ENCODE measurements at places on chromosomes 16 and 17. TPM values are rescaled to one million over a fixed set of nuclear protein-coding genes. Genes with fewer than 3 reads are reported as not detected.
A peak's percentile ranks its signal among the peaks of the same experiment; 100 is the strongest.

Gene SYT17
- 9.2 TPM for total RNA-seq

Gene EPX
- not detected for total RNA-seq

Gene ADAMTS18
- total RNA-seq: 0.52 TPM

DNA sequence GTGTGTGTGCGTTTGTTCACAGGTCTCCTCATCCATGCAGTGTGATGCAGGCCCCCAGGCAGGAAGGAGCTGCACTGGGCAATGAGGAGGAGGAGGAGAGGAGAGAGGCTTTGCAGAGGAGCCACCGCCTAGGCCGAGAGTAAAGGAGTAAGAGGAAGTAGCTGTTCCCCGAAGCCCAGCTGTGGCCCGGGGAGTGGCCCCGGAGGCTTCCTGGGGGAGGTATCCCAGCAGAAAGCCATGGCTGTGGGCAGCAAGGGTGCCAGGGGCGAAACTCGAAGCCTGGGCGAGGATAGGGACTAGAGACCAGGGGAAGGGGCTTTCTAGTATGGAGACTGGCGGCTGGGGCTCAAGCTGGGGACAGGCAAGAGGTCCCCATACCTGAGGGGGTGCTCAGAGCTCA is 12.2 kb downstream of the C16orf95 start:
- no peak overlapping the region for H3K4me3 ChIP-seq
- no peak for DNase-seq
- H3K36me3 ChIP-seq: no peaks in the 10 kb centered on the region
- no peaks in the 10 kb centered on the region for H3K27me3 ChIP-seq
- H3K4me1 ChIP-seq: no peaks in the 10 kb centered on the region

- H3K27ac ChIP-seq: no peak overlapping the region
- no peaks in the 10 kb centered on the region for H3K36me3 ChIP-seq
- H3K4me3 ChIP-seq: no peak overlapping the region
Measured at GRCh38 chr17:73706858-73707257, 62.6 kb upstream of the SDK2 start.

DNA sequence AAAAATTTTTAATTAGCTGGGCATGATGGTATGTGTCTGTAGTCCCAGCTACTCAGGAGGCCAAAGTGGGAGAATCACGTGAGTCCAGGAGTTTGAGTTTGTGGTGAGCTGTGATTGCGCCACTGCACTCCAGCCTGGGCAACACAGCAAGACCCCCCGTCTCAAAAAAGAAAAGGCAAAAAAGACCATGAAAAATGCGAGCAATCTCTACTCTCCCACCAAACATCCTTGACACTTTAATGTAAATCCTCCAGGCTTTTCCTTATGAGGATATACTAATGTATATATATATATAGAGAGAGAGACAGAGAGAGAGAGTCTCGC is 28.1 kb downstream of the MMP15 start:
- no peaks in the 10 kb centered on the region for H3K36me3 ChIP-seq
- H3K4me3 ChIP-seq: no peak overlapping the region
- peaks cover 3% of the 10 kb centered on the region for H3K4me1 ChIP-seq
- no peak for DNase-seq
- H3K27me3 ChIP-seq: no peaks in the 10 kb centered on the region

DNA sequence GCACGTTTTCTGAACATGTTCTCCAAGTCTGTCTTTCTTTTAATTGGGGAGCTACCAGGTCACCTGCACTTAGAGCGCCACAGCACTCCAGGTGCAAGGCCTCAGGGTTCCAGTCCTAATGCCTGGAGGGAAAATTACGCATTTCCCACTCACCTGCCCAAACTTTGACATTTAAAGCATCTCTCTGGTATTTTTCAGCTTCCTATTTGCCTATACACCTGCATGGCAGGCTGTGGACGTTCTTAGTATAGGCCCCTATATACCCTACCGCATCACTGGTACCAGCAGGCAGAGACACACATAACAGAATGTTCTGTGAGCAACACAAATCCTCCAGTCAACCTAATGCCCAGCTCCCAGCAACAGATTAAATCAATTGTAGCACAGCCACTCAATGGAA is 213.3 kb downstream of the MRTFB start:
- H3K36me3 ChIP-seq: no peaks in the 10 kb centered on the region
- peaks cover 14% of the 10 kb centered on the region for H3K4me1 ChIP-seq
- no peaks in the 10 kb centered on the region for H3K27me3 ChIP-seq
- no peak overlapping the region for H3K27ac ChIP-seq
- DNase-seq: no peak
- H3K4me3 ChIP-seq: no peak overlapping the region

- H3K27ac ChIP-seq: no peak overlapping the region
- H3K36me3 ChIP-seq: no peaks in the 10 kb centered on the region
- no peaks in the 10 kb centered on the region for H3K4me1 ChIP-seq
- H3K27me3 ChIP-seq: no peaks in the 10 kb centered on the region
Measured at GRCh38 chr17:29238133-29238850, 8.4 kb upstream of the CRYBA1 start.

DNA sequence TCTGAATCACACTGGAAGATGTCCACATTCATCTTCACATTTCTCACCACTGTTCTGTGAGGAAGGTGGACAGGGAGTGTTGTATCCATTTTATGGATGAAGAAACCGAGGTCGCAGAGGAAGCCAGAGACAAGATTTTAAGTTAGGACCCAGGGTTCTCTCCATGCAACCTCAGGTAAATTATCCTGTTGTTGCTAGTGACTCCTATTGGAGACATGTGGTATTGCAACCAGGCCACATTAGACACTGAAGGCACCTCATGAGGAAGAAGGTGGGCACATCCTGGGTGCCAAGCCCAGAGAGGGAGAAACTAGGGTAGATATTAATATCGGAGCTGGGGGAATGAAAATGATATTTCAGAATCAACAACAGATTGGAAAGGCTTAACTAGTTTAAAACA is 8.5 kb upstream of the WNT9B start:
- no peak for DNase-seq
- peaks cover 7% of the 10 kb centered on the region for H3K4me1 ChIP-seq
- no peaks in the 10 kb centered on the region for H3K36me3 ChIP-seq
- H3K27ac ChIP-seq: no peak overlapping the region
- H3K27me3 ChIP-seq: no peaks in the 10 kb centered on the region

- no peaks in the 10 kb centered on the region for H3K27me3 ChIP-seq
- H3K4me3 ChIP-seq: no peak overlapping the region
- H3K27ac ChIP-seq: no peak overlapping the region
- peak; percentile 18 for DNase-seq
Measured at GRCh38 chr16:30184096-30184890, 891 bp downstream of the CORO1A start.

GRCh38 chr17:33091271-33091670 is 99.6 kb downstream of the SPACA3 start:
- DNase-seq: no peak
- no peaks in the 10 kb centered on the region for H3K36me3 ChIP-seq
- no peak overlapping the region for H3K4me3 ChIP-seq
- no peaks in the 10 kb centered on the region for H3K27me3 ChIP-seq
- H3K27ac ChIP-seq: no peak overlapping the region
